ENCODE measurements at places on chromosomes 4 and X.

GRCh38 chr4:182384631-182385091 is 141.5 kb downstream of the TENM3 start:
- DNase-seq: no peak

DNA sequence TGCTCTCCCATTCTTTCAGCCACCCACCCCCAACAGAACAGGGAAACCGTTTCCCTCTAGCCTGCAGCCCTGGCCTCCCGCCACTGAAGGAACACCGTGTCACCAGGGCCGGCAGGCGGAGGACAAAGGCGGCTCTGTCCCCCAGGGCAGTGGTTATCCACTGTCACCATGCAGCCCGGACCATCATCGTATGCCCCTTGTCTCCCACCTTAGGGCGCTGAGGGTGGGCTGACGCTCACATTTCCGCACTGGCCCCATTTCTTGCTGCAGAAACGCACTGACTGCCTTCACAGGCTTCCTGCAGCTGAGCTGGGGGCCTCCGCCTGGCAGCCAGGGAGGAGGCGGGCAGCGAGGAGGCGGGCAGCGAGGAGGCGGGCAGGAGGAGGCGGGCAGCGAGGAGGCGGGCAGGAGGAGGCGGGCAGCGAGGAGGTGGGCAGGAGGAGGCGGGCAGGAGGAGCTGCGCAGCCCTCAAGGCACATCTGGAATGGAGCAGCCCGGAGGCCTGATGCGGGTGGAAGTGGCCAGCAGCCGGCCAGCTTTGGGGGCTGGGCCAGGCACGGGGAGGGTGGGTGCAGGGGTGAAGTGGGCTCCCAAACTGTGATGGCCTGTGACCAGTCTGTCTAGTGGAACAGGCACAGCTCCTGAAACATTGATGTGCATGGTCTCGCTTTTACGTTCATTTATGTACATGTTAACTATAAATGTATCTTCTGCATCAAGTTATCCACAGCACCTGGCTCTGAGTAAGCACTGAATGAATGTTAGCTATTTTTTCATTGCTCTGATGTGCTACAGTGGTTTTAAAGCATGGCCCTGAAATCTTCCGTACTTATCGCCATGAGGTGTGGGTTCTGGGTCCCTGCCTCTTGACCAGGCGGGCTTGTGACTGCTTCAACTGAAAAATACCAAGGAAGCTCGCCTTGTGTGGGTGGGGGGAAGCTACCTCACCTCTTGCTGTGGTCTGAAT is 20.6 kb upstream of the KIAA0232 start:
- peak; percentile 65 for DNase-seq

- no peak for DNase-seq
Observed at GRCh38 chrX:7953446-7953845, 26.2 kb upstream of the PNPLA4 start.

DNA sequence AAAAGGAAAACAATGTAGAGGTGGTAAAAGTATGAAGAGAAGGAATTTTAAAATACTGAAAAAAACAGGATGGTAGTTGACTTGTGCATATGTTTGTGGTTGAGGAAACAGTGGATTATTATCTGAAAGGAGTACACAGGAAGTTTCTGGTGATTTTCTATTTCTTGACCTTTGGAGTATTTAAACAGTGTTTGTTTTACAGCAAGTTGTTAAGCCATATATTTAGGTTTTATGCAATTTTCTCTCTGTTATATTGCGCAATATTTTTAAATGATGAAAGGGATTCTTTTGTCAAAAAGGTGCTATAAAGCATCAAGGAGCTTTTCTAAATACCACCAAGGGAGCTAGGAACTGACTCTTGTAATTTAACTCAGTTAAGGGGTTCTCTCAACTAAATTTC is 343.1 kb upstream of the MAOA start:
- no peak for DNase-seq

DNA sequence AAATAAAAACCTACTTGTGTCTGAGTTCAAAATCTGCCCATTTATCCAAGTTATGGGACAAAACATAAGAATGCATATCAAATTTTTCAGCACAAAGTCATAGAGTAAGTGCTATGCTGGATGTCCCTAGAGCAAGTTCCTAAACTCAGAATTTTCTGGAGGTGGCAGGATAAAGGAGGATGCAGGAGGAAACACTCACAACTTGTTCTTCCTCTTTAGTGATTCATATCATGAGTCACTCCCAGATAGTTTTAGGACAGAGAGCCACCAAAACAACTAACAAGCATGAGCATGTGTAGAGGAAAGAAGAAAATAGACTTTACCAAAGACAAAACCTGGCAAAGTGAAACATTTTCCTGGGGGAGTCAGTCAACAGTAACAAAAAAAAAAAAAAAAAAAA is 302.7 kb downstream of the KCTD8 start:
- no peak for DNase-seq

DNA sequence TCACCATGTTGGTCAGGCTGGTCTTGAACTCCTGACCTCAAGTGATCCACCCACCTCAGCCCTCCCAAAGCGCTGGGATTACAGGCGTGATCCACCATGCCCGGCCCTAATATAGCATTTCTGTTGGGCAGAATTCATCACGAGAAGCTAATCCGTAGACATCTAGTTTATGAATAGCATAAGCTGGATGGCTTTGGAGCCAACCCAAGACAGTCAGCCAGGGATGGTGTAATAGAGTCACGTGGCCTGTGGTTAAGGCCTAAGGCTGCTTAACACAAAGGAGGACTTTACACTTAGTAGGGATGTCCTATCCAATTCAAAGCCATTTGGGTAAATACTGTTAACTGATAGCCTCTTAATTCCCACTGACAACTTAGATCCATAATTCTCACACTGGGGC is 173.6 kb downstream of the RAP1GDS1 start:
- no peak for DNase-seq

- DNase-seq: peak; percentile 11
Observed at GRCh38 chrX:124555036-124555595, 208.8 kb downstream of the SH2D1A start.

DNA sequence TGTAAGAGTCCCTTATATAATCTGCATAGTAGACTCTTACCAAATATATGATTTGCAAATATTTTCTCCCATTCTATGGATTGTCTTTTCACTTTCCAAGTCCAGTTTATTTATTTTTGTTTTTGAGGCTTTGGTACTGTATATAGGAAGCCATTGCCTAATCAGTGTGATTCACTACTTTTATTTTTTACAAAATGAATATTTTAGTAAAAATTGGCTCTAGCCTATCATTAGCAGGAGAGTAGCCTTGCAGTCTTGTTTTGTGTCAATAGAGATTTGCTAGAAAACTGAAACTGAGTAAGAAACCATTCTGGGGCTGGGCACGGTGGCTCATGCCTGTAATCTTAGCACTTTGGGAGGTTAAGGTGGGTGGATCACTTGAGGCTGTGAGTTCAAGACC is 199.9 kb upstream of the MAB21L2 start:
- DNase-seq: no peak

Data from NCI-H69 (cell line).